ENCODE measurements at places on chromosomes 1 and 21.

- DNase-seq = peak; percentile 89
Observed at GRCh38 chr1:9892563-9893528, 17.2 kb downstream of the CTNNBIP1 start.

GRCh38 chr1:230215529-230215928, 148.5 kb downstream of the GALNT2 start:
- DNase-seq = no peak

- DNase-seq = no peak
Observed at GRCh38 chr21:45329261-45330074, 41.8 kb upstream of the POFUT2 start.

DNA sequence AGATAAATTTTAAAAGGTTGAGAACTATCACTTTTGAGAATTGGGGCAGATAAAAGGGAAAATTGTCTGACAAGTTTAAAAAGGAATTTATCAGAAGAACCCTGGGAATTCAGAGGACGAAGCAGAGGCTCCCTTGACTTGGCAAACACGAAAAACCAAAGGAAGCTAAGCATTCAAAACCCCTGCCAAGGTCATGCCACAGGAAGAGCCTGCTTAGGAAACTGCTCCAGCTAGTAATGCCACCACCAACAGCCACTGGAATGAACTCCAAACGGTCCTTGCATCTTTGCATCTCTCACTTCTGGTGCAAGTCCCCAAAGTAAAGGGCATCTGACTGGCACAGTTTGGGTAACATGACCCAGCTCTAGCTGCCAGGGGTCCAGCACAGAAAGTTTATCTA, 7.2 kb downstream of the GPBP1L1 start:
- DNase-seq = no peak

GRCh38 chr21:44377201-44377921, 23.9 kb downstream of the TRPM2 start:
- no peak for DNase-seq

DNA sequence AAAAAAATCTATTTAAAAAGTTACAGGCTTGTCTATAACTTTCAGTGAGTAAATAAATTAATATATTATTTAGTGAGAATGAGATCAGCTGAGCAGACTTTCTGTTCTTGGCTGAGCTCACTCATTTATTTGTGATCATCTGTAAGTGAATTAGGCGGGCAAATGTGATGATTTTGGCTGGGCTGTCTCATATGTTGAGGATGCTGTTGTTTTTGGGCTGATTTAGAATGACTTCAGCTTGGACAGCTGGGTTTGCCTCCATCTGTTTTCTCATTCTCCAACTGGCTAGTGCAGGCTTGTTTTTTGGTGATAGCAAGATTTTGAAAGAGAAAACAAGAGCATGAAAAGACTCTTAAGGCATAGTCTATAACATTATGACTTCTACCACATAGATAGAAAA, 475.8 kb upstream of the OLFM3 start:
- no peak for DNase-seq

DNA sequence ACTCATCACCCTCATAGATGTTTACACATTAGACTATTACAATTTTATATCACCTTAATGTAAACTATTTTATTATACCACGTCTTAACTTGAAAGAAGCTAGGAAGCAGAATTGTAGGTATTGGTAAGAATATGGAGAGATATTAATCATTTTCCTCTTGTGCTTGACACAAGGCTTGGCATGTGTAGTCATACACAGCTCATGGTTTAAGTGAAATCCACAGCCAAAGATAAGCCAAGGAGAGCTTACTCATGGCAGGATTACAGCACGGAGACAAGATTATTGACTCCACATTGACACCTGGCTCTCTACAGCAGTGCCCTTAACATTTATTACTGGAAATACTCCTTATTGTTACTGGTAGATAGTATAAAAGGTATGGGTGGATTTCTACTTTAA, 68.4 kb upstream of the ADGRL4 start:
- DNase-seq = no peak

GRCh38 chr1:40155135-40155534, 6.1 kb upstream of the RLF start:
- DNase-seq = peak; percentile 63

GRCh38 chr1:204112876-204113730, 38.7 kb downstream of the ETNK2 start:
- DNase-seq = no peak

DNA sequence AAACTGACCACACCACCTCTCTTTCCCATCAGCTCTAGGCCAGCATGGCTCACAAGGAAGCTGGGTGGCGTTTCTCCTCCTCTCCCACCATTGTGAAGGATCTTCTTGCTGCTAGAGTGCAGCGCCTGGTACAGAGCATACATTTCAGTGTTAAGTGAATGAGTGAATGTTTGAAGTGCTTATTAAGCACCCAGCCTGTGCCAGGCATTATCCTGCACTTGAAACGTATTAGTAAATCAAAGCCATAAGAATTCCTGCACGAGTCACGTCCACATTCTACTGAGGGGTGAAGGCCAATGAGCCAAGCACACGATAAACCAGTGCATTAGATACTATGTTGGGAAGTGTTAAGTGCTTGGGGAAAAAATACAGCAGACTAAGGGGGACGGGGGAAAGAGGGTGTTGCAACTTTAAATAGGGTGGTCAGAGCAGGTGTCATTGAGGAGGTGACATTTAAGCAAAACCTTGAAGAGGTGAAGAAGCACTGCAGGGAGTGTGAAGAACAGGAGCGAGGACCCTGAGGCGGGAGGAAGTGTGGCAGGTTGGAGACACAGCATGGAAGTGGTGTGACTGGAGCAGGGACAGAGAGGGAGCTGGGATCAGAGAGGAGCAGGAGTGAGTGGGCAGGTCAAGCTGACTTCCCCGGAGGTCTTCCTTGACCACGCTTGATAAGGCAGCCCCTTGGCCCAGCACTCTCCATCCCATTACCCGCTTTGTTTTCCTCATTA, 48.5 kb upstream of the LRRN2 start:
- DNase-seq = no peak

DNA sequence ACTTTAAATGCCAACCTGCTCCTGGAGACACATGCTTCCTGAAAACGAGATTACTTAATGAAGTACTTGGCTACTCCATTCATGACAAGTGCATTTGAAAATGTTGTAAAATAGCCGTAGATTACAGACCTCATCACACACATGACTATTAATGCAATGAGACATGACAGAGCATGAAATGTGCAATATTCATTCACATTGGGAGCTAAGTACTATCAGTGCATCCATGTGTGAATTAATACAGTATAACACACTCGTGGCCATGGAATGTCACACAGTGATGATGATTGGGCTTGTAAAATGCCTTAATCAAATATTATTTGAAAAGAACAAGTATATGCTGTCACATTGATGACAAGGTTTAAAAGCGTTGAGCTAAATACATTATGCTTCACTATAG, 407.0 kb downstream of the AMY1C start:
- DNase-seq = no peak

GRCh38 chr1:12472798-12473551, 145.0 kb downstream of the DHRS3 start:
- no peak for DNase-seq

- no peak for DNase-seq
Observed at GRCh38 chr1:182101415-182102042, 40.0 kb upstream of the ZNF648 start.

DNA sequence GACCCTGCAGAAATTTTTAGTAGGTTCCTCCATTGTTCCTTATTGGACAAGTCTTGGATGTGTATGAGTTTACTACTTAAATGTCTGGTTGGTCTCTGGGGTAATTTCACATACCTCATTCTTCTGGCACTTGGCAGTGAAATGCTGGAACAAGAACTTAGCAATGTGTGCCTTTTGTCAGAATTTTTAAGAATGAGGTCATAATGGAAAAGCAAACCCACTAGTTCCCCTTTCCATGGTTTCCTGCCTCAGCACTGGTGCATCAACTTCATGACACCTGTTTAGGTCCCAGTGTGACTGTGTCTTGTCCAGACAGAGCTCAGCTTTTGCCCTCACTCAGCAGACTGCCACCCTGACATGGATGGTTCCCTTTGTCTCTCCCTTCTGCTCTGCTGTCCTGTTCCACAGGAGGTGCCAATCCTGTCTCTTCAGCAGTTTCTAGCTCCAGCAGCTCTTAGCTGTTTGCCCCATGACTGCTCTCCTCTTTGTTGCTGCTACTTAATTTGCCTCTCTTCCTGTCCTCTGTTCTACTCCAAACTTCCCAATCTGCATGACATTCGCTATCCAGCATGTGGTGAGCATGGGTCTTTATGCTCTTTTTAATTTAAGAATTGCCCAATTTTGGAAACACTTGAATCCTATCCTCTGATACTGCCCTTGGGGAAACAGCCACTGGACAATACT, 135.6 kb downstream of the CYYR1 start:
- peak; percentile 7 for DNase-seq

- no peak for DNase-seq
Observed at GRCh38 chr1:233897325-233898162, 6.9 kb upstream of the SLC35F3 start.

DNA sequence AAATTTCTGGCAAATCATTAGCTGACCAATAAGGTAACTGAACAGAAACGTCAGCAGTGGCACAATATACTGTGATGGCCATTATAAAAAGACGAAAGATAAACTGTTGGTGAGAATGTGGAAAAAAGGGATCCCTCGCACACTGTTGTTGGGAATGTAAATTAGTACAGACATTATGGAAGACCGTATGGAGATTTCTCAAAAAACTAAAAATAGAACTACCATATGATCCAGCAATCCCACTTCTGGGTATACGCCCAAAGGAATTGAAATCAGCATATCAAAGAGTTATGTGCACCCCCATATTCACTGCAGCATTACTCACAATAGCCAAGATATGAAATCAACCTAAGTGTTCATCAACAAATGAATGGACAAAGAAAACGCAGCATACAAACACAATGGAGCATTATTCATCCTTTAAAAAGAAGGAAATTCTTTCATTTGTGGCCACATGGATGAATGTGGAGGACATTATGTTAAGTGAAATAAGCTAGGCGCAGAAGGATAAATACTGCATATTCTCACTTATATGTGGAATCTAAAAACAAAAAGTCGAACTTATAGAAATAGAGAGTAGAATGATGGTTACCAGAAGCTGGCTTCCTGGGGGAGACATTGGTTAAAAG, 257.7 kb downstream of the RHOU start:
- no peak for DNase-seq

GRCh38 chr1:32962248-32962896, 2.2 kb downstream of the RNF19B start:
- peak; percentile 32 for DNase-seq

- no peak for DNase-seq
Observed at GRCh38 chr21:26835714-26836265, 9.4 kb downstream of the ADAMTS1 start.

DNA sequence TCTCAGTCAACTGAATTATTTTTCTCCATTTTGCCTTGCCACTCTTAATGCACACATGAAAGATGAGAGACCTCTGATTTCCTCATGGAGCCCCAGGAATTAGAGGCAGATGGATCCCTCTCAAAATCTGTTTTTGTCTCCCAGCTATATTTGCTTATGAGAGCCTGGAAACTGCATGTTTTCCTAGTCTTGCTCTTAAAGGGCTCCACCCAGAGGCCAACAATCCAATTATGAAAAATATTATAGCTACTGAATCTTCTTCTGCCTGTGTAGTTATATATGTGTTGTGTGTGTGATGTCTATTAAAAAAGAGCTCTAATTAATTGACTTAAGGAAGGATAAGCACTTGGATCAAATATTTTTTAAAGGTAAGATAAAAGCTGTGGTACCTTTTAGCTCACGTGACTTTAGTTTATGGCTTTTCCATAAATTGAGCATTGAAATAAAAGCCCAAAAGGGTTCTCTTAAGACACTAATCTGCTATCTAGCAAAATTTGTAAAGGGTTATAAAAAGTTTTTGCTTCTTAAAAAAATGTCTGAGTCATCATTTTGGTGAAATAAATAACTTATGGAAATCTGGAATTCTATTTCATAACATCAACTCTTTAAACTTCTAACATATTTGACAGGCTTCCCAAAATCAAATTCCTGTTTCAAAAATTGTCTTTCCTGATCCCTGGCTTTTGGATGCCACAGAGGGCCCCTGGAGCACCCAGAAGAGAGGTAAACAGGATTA, 31.2 kb upstream of the TSPEAR start:
- DNase-seq = peak; percentile 20

DNA sequence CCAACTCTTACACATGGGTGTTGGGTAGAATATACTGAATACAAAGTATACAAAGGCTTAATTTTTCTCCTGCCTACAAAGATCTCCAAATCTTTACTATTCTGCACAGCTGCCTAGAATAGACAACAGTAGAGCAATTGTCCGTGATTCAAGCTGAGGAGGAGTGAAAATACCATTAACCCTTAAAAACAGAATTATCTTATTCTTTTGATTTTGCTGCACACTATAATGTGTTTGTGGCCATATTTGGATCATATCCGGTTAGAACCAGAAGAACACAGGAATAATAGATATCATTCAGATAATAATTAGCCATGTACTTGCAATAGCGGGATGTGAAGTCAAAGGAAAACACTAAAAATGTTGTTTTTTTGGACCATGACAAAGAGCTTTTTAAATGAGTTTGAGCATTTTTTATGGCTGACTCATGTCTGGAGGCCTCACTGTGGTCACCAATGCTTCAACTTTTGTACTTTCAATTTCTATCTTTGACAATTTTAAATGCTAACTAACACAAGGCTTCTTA, 197.6 kb upstream of the FOXD3 start:
- peak; percentile 5 for DNase-seq

GRCh38 chr1:203305809-203306088, 430 bp downstream of the BTG2 start:
- no peak for DNase-seq

DNA sequence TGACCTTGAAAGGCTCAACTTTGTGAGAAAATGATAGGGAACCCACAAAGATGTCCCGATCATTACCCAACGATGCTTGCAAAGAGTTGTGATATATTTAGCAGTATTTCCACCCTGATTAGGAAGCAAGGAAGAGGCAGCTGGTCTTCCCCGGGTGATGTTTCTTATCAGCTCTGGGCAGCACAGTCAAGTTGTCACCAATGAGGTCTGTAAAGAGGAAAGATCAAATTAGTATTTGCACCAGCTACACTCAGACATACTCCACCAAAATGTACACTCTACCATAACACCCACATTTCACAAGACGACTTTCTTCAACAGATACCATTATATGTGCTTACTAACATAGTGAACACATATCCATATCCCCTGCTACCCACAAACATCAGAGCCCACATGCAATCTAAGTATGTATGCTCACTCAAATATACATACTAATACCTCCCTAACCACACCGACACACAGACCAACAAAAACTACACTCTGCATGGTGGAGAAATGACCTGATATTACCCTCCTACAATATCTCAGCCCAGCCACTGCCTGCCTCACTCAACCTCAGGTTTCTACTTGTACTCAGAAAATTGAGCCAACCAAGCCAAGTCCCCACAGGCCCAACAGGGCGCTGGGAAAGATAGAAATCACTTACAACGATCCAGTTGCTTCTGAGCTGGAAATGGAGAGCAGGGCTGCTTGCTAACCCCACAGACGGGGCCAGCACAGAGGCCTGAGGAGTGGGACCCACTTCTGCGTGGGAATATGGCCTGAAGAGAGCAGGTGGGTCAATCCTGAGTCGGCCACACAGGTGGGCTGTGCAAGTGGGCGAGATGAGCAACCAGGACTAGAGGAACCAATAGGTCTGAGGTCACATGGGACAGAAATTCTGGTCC, 4.6 kb upstream of the BTG2 start:
- no peak for DNase-seq

GRCh38 chr1:46492871-46493270, 3.2 kb downstream of the DMBX1 start:
- DNase-seq = no peak
